Camera-type eye (tissue), 1 donor: ENCODE measurements at places on chromosomes 13 and 19. TPM values are rescaled to one million over a fixed set of nuclear protein-coding genes. Genes with fewer than 3 reads are reported as not detected.

DAPK3 gene
- total RNA-seq: 90.9 TPM

SIGLEC8 gene
- not detected for total RNA-seq

THOP1 gene
- 93.8 TPM for total RNA-seq

SPC24 gene
- 11.4 TPM for total RNA-seq

FAM216B gene
- total RNA-seq: 0.55 TPM

RASAL3 gene
- total RNA-seq: 0.82 TPM

SBSN gene
- 0.93 TPM for total RNA-seq

KLK3 gene
- not detected for total RNA-seq

HRC gene
- 18.6 TPM for total RNA-seq
